AG08396 (cell line): ENCODE measurements at places on chromosomes 2 and 18.

- DNase-seq, result peak; percentile 10
Measured at GRCh38 chr2:237860273-237860935, 981 bp downstream of the RAMP1 start.

DNA sequence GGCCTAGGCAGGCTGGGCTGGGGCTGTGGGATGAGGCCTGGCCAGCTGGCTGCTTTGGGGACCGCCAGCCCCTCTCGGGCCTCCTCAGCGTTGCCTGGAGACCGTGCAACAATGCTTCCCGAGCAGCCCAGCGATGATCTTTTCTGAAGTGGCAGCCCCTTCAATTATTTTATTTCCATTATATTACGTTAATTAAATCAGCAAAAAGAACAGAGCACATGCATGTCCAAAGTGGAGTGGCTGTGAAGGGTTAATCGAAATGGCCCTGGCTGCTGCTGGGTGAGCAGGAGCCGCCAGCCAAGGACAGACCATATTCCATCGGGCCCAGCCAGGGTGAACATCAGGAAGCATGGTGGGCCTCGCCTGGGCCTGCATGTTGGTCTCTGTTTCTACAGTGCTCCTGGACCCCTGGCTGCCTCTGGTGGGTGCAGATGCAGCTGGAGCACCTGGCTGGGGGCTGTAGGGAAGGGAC, 245.5 kb downstream of the MYCN start:
- DNase-seq, result no peak

DNA sequence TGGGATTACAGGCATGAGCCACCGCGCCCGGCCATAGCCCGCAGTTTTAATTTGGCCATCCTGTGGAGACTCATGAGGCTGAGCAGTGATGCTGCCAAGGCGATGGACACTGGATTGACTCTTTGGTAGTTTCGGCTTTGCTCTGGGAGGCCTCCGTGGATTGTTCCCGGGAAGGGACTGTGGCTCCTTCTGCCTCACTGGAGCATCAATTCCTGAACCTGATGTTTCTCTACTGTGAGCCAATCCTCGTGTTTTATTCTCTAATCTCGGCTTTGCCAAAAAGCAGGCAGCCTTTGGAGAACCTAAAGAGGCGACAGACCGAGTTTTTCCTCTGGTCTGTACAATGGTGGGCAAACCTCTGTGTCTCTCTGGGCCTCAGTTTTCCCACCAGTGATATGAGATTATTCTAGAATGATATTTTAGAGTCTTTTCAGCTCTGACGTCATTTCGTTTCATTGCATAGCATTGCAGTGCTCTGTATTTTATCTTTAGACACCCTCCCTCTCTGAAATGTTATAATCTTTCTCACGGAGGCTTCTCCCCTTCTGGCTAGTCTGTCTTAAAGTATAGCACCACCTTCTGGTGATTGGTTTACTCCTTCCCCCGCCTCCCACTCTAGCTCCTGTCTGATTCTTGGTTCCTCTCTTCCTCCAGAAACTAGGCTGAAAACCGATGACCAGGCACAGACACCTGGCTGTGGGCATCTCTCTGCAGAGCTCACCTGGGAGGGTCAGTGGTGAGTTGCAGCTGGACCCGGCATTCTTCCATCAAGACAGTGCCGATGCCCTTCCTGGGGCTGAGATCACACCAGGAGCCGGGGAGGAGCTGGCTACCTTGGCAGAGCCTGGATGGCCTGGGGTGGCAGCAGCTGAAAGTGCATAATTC, 341.3 kb downstream of the MYCN start:
- no peak for DNase-seq

- DNase-seq, result no peak
Measured at GRCh38 chr2:240069829-240070228, 16.5 kb upstream of the OR6B3 start.

DNA sequence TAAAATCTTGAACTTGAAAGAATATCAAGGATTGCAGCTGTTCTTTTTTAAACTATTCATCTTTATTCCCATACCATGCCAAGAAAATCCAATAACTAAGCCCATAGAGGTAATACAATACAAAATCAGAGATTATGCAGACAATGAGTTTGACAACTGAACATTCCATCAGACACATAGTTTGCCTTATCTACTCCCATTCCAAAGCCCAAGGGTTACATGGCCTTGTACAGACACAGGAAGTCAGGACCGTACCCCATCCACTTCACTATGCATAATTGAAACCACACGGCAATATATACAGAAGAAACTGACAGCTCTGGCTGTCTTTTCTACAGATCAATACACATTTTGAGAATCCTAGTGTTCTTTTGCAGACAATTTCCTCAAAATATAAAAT, 181.3 kb downstream of the TMX3 start:
- no peak for DNase-seq

GRCh38 chr18:28635530-28635929, 458.6 kb upstream of the CDH2 start:
- DNase-seq, result no peak

GRCh38 chr2:239952665-239953417, 72.3 kb downstream of the NDUFA10 start:
- no peak for DNase-seq

DNA sequence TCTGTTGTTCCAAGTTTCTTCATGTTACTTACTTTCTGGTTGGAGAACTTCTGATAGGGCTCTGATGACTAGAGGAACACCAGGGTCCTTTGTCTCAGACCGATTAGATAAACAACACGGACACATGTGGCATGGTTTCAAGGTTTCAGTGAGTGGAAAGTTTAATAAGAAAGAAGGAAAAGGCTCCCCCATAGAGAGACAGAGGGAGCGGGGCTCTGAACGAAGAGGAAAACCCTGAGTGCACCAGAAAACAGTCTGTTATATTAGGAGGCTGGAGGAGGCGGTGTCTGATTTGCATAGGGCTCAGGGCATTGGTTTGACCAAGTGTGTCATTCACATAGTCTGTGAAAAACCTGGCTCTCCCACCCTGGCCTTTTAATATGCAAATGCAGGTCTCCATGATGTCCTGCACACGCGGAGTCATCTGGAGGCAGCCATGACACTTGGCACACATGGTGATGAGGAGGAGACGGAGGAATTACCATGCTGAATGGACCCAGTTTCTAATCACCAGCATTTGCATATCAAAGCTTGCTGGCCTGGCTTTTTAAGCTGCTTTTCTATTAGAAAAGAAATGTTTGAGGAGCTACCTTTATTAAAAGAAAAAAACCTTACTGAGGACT, 94.2 kb downstream of the PTPN4 start:
- no peak for DNase-seq

DNA sequence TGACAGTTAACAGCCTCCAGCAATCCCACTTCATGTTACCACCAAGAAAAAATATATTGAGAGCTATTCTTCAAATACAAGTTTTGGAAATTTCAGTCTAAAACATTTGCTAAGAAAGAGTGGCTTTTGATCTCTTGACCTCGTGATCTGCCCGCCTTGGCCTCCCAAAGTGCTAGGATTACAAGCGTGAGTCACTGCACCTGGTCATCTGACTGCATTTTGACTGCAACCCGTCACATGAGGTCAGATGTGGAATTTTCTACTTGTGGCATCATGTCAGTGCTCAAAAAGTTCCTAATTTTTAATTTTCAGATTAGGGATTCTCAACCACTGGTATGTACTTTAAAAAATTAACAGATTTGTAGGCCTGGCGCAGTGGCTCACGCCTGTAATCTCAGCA, 9.1 kb upstream of the CLK1 start:
- no peak for DNase-seq

DNA sequence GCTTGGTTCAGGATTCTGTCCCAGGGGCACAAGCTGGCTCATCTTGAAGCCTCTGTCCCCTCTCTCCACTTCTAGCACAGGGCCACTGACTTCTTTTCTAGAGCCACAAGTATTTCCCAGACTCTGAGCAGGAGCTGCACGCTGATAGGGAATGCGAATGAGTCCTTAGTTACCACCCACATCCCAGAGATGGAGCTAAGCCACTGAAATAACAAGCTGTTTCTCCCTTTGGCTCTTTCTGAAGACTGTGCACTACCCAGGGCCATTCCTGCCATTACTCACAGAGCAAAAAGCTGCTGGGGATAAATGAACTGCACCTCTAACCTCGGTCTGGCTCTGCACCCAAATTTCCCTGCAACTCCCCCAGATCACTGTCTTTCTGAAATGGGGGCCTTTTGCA, 70.6 kb downstream of the TSN start:
- DNase-seq, result no peak

DNA sequence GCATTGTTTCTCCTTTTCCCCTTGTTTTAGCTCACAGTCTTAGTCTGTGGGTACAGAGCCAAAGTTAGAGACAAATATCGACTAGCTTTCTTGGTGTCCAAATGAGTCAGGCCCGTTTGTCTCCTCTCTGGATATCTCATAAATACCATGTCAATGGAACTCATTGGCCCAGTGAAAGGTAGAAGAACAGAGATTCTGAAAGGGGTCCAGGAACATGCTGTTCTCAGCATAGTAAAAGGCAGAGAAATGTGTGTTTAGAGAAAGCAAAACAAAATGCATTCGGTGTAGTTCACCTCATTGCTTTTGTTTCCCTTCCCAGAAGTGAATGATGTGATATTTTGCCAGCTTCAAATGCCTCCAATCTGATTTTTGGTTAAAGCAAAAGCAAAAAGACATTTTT, 238.6 kb upstream of the SLC8A1 start:
- no peak for DNase-seq

- no peak for DNase-seq
Measured at GRCh38 chr2:156294945-156295580, 37.5 kb downstream of the NR4A2 start.

DNA sequence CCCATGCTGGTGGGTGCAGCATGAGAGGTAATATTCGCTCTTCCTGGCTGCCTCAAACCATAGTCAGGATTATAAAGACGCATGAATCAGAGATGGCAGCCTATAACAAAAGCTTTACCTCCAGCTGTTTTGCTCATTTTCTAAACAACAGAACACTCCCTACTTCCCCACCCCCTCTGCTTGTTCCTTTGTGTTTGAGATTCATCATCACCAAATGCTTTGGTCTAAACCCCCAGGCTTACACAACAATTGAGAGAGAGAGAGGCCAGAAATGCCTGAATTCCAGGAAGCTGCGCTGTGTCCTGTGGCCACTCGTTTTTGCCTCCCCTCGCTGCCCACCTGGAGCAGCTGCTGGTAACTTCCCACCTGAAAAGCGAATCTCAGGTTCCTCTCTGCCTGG, 78.8 kb upstream of the CAPN13 start:
- DNase-seq, result no peak

DNA sequence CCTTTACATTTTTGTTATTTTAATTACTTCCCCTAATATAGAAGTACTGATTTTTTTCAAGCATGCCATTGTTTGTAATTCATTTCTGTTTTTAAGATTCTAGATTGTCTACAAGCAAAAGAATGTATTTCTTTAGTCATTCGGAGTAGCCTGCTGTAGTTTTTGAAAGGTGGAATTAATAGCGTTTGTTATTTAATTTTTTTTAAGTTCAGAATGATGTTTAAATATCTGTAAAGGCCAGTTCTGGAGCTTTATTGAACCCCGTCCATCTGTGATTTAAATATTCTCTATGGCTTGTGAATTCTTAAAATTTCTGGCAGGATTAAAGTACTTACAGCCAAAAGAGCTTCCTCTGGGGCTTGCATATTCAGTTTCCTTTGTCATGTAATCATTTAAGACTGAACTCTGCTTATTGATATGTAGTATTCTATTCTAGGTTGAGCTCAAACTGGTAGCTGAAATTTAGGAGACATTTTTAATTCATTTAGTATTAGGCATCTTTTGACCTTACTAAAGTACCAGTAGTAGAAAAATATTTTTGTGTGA, 5.2 kb downstream of the TGIF1 start:
- no peak for DNase-seq

- peak; percentile 31 for DNase-seq
Measured at GRCh38 chr2:170122883-170123547, 54.9 kb upstream of the MYO3B start.

DNA sequence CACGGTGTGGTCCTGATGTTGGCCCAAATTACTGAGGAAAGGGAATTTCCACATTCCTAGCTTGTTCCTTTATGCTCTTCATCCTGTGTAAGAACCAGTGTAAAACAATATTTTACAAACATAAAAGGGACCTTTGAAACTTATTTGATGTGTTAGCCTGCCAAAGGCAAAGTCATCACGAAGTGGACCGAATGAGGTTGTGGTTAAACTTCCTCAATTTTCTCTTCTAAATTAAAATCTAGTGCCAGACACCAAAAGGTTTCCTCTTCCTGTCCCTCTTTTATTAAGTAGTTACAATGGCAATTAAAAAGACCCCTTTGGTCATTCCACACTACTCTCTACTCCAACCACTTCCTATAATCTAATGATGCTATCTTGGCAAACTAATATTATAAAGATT, 279.8 kb downstream of the AFF3 start:
- no peak for DNase-seq

DNA sequence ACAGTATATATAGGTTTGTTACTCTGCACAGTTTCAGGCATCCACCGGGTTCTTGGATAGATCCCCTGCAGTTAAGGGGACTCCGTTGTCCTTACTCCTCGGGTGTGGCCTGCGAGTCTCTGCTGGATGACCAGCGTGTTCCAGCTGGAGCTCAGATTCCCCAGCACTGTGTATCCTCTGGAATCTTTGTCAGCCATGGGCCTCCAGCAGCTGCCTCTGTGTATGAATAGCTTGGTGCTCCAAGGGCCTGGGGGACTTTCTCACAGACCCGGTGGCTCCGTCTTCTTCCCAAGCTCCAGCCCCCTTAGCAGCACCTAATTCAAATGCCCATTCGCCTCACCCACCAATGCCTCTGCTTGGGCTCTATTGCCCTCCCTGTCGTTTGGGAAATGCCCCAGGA, 6.3 kb downstream of the ANO7 start:
- DNase-seq, result no peak

GRCh38 chr18:45355944-45356520, 259.2 kb upstream of the SLC14A2 start:
- no peak for DNase-seq

DNA sequence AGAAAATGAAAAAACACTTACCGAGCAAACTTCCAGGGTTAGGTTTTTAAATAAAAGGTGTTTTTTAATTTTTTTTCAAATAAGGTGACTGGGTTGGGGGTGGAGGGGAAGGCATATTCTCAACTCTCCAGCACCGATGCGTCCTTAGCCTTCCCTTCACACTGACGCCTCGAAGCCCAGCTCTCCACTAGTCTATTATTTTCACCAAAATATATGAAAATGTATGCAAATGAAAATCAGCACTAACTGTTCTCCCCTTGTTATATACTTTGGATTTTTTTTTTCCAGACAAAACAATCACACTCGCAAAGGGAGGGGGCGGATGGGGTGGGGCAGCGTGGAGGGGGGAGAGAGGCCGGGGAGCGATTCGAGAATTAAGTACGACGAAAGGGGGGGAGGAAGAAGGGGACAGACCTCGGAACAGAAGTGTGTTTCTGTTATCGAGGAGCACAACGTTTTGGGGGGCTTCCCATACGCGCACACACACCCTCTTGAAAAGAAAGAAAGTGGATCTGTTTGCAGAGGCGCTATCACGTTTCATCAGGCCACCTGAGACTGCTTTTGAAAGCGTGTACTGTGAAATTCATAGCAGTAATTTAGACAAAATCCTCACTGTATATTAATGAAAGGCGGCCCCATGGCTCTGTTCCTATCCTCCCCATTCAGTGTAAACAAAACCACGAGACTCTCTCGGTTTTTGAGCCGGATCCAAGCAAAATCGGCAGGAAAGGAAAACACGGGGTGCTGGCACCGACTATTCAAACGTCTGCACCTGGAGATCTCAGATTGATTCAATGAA, 2.4 kb upstream of the POU3F3 start:
- peak; percentile 5 for DNase-seq

- peak; percentile 22 for DNase-seq
Measured at GRCh38 chr18:2108591-2108990, 462.7 kb downstream of the METTL4 start.
